Activated T-helper 17 cell treated with anti-CD3 and anti-CD28 coated beads, Interleukin-2, amount 50 U/mL, for 72 hours (primary cell): ENCODE measurements at places on chromosomes 7 and 10. TPM values are rescaled to one million over a fixed set of nuclear protein-coding genes. Genes with fewer than 3 reads are reported as not detected.
A peak's percentile ranks its signal among the peaks of the same experiment; 100 is the strongest.

DNA sequence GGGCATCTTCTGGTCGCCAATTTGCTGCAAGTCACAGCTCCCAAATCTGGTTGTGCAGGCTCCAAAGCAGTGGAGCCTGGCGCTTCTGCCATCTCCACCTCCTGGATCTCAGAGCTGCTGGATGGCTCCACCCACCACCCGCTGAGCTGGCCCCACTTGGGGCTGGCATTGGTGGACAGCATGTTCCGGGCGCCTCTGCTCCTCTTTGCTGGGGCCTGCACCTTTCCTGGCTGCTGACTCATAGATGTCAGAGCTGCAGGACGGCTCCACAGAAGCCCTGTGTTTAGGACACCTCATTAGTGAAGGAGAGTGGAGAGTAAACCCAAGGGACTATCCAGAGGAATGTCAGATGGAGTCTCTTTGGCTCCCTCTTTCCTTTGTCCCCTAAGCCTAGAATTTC lies 27.4 kb downstream of the MAPK8 start:
- no peak overlapping the region for H3K4me3 ChIP-seq
- H3K27me3 ChIP-seq: no peaks in the 10 kb centered on the region
- no peak for ATAC-seq
- H3K36me3 ChIP-seq: peaks cover 45% of the 10 kb centered on the region

DNA sequence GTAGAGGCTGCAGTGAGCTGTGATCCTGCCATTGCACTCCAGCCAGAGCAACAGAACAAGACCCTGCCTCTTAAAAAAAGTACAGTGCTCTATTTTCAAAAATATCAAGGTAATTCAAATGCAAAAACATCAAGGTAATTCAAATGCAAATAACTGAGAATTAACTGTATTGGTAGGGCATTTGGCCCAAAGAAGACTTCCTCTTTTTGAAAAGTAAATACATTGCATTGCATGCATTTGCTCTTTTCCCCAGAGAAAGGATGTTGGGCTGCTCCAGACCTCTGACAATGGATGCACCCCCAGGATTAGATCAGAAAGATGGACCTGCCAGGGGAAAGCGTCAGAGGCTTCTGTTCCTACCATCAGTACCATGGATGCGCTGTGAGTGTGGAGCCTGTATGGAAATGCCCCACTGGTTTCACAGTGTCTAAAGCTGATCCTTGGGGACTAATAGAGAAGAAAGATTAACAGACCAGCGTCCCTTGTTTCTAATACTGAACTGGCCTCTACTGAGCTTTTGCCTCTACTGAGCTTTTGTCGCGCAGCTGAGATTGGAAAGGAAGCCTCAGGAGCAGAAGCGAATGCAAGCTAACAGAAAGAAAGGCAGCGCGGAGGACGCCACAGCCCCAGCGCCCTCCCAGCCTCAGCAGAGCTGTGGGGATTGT lies 93.5 kb upstream of the LYZL2 start:
- H3K4me3 ChIP-seq: no peak overlapping the region
- H3K27me3 ChIP-seq: no peaks in the 10 kb centered on the region
- H3K4me1 ChIP-seq: no peaks in the 10 kb centered on the region
- ATAC-seq: no peak
- no peak overlapping the region for H3K27ac ChIP-seq

Gene NAPEPLD
- total RNA-seq: 11.0 TPM

DNA sequence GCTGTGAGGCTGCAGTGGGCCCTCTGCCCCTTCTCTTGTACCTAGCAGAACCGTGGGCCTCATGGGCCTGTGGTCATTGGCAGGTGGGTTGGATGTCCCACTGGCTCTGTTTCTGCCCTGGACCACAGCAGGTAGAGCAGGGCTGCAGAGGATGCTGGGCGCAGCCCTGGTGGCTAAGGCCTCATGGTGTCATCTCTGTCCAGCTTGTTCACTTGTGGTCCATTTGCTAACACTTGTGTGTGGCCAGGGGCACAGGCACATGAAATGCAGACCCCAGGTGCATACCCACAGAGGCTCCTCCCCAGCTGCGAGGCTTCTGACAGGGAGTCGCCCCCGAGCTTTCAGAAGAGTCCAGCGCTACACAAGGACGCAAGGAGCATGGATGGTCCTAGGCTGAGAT lies 22.4 kb upstream of the TBRG4 start:
- no peak overlapping the region for H3K27ac ChIP-seq
- H3K4me3 ChIP-seq: no peak overlapping the region
- ATAC-seq: no peak
- no peaks in the 10 kb centered on the region for H3K27me3 ChIP-seq
- no peaks in the 10 kb centered on the region for H3K36me3 ChIP-seq
- peaks cover 6% of the 10 kb centered on the region for H3K4me1 ChIP-seq

GRCh38 chr7:3710531-3710930 lies 409.5 kb downstream of the SDK1 start:
- no peaks in the 10 kb centered on the region for H3K36me3 ChIP-seq
- H3K4me3 ChIP-seq: no peak overlapping the region
- no peaks in the 10 kb centered on the region for H3K4me1 ChIP-seq
- H3K27me3 ChIP-seq: peaks cover 17% of the 10 kb centered on the region

DNA sequence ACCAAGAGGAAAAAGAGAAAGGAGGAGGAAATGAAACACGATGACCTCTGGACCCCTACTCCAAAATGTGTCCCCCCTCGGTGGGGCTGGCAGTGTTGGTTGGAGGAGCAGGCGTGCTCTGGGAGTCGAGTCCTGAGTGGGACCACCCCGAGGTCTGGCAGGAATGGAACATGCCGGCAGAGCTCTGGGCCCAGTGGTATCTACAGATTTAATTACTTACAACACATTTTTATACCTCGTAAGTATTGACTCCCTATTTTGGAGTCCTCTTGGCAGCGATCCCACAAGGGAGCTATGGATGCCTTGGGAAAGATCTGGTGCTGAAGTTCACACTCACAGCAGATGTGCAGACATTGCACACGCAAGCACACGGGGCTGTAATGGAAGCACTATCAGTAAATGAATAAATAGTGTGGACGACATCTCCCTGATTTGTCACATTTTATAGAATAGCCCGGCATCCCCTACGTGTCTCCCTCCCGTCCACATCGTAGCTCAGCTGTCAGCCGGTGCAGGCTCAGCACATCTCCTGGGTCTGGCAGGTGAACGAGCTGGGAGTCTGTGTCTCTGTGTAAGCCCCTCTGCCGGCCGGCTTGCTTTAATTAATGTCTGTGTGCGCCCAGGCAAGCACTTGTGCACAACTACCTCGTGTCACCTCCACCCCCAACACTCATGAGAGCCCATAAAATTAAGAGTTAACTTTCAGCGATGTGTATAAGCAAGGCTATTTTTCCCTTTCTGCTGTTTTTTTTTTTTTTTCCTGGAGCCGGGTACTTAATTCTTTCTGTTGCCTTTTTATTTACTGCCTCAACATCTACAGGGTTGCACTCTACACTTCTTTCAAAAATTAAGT lies 603.2 kb downstream of the LRMDA start:
- H3K27ac ChIP-seq: no peak overlapping the region
- no peak for ATAC-seq
- H3K27me3 ChIP-seq: peaks cover 19% of the 10 kb centered on the region
- no peak overlapping the region for H3K4me3 ChIP-seq

Gene ANKRD1
- not detected for total RNA-seq

GRCh38 chr10:112330162-112330561 lies 43.8 kb upstream of the ACSL5 start:
- peak overlapping the region; percentile 8 for H3K27ac ChIP-seq
- no peak overlapping the region for H3K4me3 ChIP-seq
- H3K36me3 ChIP-seq: no peaks in the 10 kb centered on the region
- peaks cover 5% of the 10 kb centered on the region for H3K27me3 ChIP-seq

- H3K27me3 ChIP-seq: peaks cover 7% of the 10 kb centered on the region
- peak; percentile 79 for ATAC-seq
- H3K36me3 ChIP-seq: no peaks in the 10 kb centered on the region
- H3K4me3 ChIP-seq: no peak overlapping the region
These were observed 144.6 kb downstream of the NRCAM start for GRCh38 chr7:108311446-108312168.

GRCh38 chr10:19333631-19334030 lies 285.0 kb downstream of the MALRD1 start:
- no peak overlapping the region for H3K4me3 ChIP-seq
- H3K27ac ChIP-seq: no peak overlapping the region
- no peak for ATAC-seq
- no peaks in the 10 kb centered on the region for H3K4me1 ChIP-seq
- H3K36me3 ChIP-seq: no peaks in the 10 kb centered on the region

Gene CACNB2
- total RNA-seq: not detected

Gene PON3
- not detected for total RNA-seq

GRCh38 chr10:26024303-26024702 lies 90.3 kb downstream of the MYO3A start:
- H3K4me1 ChIP-seq: no peaks in the 10 kb centered on the region
- no peak for ATAC-seq
- H3K4me3 ChIP-seq: no peak overlapping the region
- H3K27ac ChIP-seq: no peak overlapping the region

- no peak overlapping the region for H3K27ac ChIP-seq
- H3K27me3 ChIP-seq: peaks cover 42% of the 10 kb centered on the region
- no peaks in the 10 kb centered on the region for H3K36me3 ChIP-seq
- ATAC-seq: no peak
- no peaks in the 10 kb centered on the region for H3K4me1 ChIP-seq
These were observed 971 bp downstream of the PRKG1 start for GRCh38 chr10:51075043-51075872.

Gene NFE2L3
- total RNA-seq: 27.6 TPM

GRCh38 chr7:108409146-108409545 lies 47.1 kb downstream of the NRCAM start:
- H3K36me3 ChIP-seq: no peaks in the 10 kb centered on the region
- H3K27me3 ChIP-seq: peaks cover 14% of the 10 kb centered on the region
- H3K4me1 ChIP-seq: no peaks in the 10 kb centered on the region
- ATAC-seq: no peak
- no peak overlapping the region for H3K4me3 ChIP-seq

- no peak for ATAC-seq
- H3K4me3 ChIP-seq: no peak overlapping the region
- H3K27ac ChIP-seq: no peak overlapping the region
- H3K27me3 ChIP-seq: no peaks in the 10 kb centered on the region
These were observed 42.0 kb downstream of the VWA2 start for GRCh38 chr10:114281006-114281405.

Gene MACC1
- total RNA-seq: 2.5 TPM

DNA sequence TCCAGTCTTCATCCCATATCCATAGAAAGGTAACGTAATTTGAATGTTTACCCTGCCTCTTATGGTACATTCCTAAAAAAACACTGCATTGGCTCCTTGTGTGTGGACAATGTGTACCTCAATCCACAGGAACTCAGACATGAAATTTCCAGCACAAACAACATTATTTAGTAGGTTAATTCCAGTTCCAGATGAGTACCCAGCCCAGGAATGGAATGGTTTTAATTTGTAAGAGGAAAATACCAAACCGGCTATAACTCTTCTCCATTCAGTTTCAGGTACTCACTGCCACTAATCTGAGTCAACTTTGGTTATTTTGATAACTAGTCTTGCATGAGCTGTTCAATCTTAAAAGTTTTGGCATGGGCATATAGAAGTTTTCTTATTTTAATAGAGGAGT lies 39.0 kb downstream of the TFPI2 start:
- H3K27me3 ChIP-seq: peaks cover 10% of the 10 kb centered on the region
- no peak for ATAC-seq
- H3K4me1 ChIP-seq: no peaks in the 10 kb centered on the region

- no peaks in the 10 kb centered on the region for H3K36me3 ChIP-seq
- no peak overlapping the region for H3K27ac ChIP-seq
- no peak for ATAC-seq
- no peak overlapping the region for H3K4me3 ChIP-seq
- H3K4me1 ChIP-seq: no peaks in the 10 kb centered on the region
These were observed 651.5 kb downstream of the TNS3 start for GRCh38 chr7:46930366-46930765.

Gene CCDC126
- 7.8 TPM for total RNA-seq

- no peak overlapping the region for H3K4me3 ChIP-seq
- no peak for ATAC-seq
- H3K36me3 ChIP-seq: no peaks in the 10 kb centered on the region
These were observed 146.5 kb downstream of the TMEM178B start for GRCh38 chr7:141220263-141220880.

- peaks cover 72% of the 10 kb centered on the region for H3K36me3 ChIP-seq
- H3K4me3 ChIP-seq: peak overlapping the region; percentile 98
- no peaks in the 10 kb centered on the region for H3K27me3 ChIP-seq
- peaks cover 9% of the 10 kb centered on the region for H3K4me1 ChIP-seq
- H3K27ac ChIP-seq: peak overlapping the region; percentile 98
These were observed 1.1 kb downstream of the P4HA1 start for GRCh38 chr10:73095481-73096021.

GRCh38 chr7:47455872-47456185 lies 126.1 kb downstream of the TNS3 start:
- no peaks in the 10 kb centered on the region for H3K4me1 ChIP-seq
- ATAC-seq: no peak

GRCh38 chr10:87983716-87984115 lies 120.3 kb downstream of the PTEN start:
- no peak for ATAC-seq
- H3K27ac ChIP-seq: no peak overlapping the region
- no peaks in the 10 kb centered on the region for H3K36me3 ChIP-seq
- no peaks in the 10 kb centered on the region for H3K4me1 ChIP-seq
- H3K4me3 ChIP-seq: no peak overlapping the region
- peaks cover 4% of the 10 kb centered on the region for H3K27me3 ChIP-seq

GRCh38 chr7:71145906-71146901 lies 14.3 kb downstream of the GALNT17 start:
- no peak overlapping the region for H3K27ac ChIP-seq
- no peaks in the 10 kb centered on the region for H3K4me1 ChIP-seq
- H3K36me3 ChIP-seq: no peaks in the 10 kb centered on the region
- H3K4me3 ChIP-seq: no peak overlapping the region
- ATAC-seq: no peak

- H3K27ac ChIP-seq: peak overlapping the region; percentile 58
- no peak for ATAC-seq
- H3K4me3 ChIP-seq: no peak overlapping the region
- no peaks in the 10 kb centered on the region for H3K4me1 ChIP-seq
- H3K36me3 ChIP-seq: no peaks in the 10 kb centered on the region
These were observed 9.1 kb upstream of the ZNF316 start for GRCh38 chr7:6628045-6628444.

Gene RASA4B
- total RNA-seq: 14.1 TPM

- no peak overlapping the region for H3K27ac ChIP-seq
- no peaks in the 10 kb centered on the region for H3K36me3 ChIP-seq
- no peak for ATAC-seq
- H3K27me3 ChIP-seq: peaks cover 10% of the 10 kb centered on the region
These were observed 29.9 kb downstream of the CDK14 start for GRCh38 chr7:90626013-90626412.

Gene NPSR1
- not detected for total RNA-seq

DNA sequence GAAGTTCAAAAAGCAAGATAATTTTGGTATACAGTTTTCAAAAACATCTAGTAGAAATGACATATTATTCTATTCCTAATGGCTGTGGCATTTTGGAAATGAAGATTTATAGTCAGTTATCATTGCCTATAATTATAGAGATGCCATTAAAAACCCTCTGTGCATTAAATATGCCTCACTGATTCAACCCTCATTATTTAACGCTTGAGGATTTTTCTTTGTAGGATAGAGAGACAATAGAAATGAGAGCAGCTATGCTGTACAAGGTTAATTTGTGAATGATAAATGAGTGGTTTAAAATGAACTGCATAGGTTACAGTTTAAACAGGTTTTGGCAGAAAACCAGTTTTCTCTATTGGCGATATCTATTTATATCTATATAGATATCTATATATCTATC lies 32.2 kb upstream of the SEMA3A start:
- no peaks in the 10 kb centered on the region for H3K36me3 ChIP-seq
- H3K27me3 ChIP-seq: no peaks in the 10 kb centered on the region
- H3K4me3 ChIP-seq: no peak overlapping the region
- ATAC-seq: no peak
- no peak overlapping the region for H3K27ac ChIP-seq
- H3K4me1 ChIP-seq: no peaks in the 10 kb centered on the region

Gene DKK1
- total RNA-seq: not detected
